NCI-H1694 (cell line): ENCODE measurements at places on chromosomes 1 and 21.

- DNase-seq = no peak
Observed at GRCh38 chr1:113530021-113530420, 139.7 kb downstream of the MAGI3 start.

DNA sequence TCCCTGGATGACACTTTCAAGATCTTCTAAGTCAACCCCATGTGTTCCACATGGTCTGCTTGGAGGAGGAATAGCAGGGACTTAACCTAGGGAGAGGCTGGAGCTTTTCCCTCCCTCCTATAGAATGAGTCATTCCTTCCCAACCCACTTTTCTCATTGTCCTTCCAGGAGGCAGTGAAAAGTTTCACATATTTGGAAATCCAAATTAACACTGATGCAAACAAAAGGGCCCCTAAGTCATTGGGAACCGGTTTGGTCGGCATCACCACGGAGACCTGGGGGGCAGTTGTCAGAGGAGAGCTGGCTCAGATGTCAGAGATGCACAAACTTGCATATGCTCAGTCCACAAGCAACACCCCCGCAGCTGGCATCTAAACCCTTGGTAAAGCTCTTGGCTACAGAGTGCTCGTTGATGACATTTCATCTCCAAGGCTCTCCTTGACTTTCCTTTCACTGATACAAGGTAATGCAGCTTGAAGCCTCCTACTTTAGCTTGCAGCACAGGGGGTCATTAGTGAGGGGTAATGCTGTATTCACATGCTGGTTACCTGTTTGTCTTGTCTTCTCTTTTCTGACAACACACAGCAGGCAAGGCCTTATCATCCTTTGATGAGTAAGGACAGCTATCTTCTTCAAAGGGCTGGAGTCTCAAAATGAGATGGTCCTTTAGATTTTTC is 12.3 kb upstream of the LRRC8D start:
- no peak for DNase-seq

- DNase-seq = no peak
Observed at GRCh38 chr1:39538531-39539251, 37.9 kb downstream of the PABPC4 start.

GRCh38 chr1:236280438-236281197 is 1.1 kb downstream of the ERO1B start:
- no peak for DNase-seq

DNA sequence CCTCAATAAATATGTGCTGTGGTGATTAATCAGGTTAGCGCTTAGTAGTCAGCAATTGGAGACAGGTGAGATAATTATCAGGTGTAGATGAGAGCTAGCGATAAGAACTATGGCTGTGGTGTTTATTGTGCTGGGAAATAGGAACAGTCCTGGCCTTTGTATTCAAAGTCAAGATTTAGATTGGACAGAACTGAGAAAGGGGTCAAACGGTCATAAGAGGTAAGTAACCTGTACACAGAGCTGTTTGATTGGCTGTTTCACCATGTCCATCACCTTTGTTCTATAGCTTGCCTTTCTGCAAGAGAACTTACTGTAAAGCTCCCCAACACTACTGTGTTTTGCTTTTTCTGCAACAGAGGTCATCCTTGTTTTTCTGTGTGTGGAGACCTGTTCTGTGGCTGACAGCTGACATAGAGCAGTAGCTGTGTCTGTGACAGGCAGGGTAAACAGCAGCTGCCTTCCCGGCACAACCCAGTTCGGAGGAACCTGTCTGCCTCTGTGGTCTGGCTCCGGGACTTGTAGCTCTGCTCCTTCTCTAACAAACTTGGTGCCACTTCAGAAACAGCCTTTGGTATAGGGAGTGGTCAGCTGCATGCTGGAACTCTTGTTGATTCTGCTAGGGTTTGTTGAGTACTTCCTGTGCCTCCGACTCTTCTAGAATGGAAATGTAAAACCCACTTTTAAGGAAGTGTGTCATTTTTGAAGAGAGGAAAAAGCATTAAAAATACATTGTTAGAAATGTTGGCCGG is 21.1 kb upstream of the CDC42 start:
- DNase-seq = no peak

- no peak for DNase-seq
Observed at GRCh38 chr1:110208916-110209645, 1.0 kb upstream of the KCNC4 start.
